ENCODE measurements at places on chromosomes 12 and 14.

DNA sequence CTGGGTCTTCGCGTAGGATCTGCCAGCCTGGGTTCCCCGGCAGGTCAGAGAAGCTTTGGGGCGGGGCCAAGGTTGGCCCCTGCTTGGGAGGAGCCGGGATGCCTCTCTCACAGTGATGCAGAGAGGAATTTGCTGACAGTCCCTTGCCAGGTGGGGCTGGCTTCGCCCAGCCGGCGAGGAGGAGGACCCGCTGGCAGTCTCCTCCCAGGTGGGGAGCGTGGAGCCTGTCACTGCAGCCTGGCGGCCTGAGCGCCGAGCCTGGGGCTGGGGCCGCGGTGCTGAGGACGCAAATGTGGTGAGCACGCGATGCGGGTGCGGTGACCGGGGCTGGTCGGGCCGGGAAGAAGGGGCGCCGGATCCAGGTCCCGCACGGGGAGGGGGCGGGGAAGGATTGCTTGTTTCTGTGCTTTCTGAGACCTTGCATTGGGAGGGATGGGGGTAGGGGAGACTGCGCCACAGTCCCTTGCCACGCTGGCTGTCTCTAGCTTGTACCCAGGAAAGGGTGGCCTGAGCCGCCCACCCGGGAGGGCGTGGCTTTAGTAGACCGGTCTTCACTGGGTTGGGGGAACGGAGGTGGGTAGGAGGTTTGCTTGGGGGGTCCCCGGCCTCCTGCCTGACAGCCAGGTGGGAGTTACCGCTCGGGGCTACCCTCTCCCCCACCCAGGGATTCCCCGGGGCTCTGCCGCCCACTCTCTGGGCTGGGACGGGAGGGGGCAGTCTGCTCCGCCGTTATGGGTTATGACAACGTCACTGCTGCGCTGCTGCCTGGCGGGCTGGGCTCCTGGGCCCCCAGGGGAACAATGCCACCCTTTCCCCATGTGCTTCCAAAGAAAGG is at the start of gene TMEM63C:
TSS of gene TMEM63C (plus strand) at position 196 of the 835 bp plus-strand sequence. CDS start 37,016 bp downstream, outside the sequence.
- no peak for DNase-seq

- DNase-seq = no peak
Observed at GRCh38 chr14:106459971-106460730, 933.8 kb downstream of the TMEM121 start.

DNA sequence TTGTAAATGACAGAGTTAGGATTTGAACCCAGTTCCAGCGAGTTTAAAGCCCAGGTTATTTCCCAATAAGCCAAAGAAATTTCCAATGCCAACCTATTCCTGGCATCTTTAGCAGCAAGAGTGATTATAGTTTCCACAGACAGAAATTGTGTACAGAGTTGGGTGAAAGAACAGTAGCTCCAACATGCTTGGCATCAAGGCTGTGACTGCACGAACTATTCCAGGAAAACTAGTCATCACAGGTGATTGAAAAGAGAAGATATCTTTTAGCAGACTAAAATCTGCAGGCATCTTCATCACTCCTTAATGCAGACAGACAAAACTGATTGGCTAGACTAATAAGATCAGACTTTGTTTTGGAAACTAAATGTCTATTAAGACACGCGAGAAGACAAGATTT is 262.7 kb upstream of the PLEKHG7 start:
- DNase-seq = no peak

GRCh38 chr14:101736071-101736470 is 25.4 kb upstream of the PPP2R5C start:
- no peak for DNase-seq

- no peak for DNase-seq
Observed at GRCh38 chr12:52714887-52715281, 11.6 kb upstream of the KRT77 start.
